ENCODE measurements at places on chromosomes 5 and 9.

- no peak for DNase-seq
These were observed 6.6 kb upstream of the KCNN2 start for GRCh38 chr5:114355086-114355830.

DNA sequence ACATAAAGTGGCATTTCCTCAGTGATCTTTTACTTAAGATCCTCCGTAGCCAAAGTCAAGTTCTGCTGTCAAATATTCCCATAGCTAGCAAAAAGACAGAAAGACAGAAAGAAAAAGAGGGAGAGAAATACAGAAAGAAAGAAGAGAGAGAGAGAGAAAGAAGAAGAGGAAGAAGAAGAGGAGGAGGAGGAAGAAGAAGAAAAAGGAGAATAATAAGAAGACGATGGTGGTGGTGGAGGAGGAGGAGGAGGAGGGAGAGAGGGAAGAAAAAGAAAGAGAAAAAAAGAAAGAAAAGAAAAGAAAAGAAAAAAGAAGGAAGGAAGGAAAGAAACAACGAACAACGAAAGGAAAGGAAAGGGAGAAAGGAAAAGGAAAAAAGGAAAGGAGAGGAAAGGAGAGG lies 54.1 kb downstream of the FAT2 start:
- DNase-seq, result no peak

- no peak for DNase-seq
These were observed 11.5 kb downstream of the UIMC1 start for GRCh38 chr5:176995122-176995490.

- DNase-seq, result no peak
These were observed 8.2 kb downstream of the SH3GL2 start for GRCh38 chr9:17587113-17587512.

- DNase-seq, result peak; percentile 1
These were observed 409.9 kb downstream of the CTNND2 start for GRCh38 chr5:11494340-11494739.

DNA sequence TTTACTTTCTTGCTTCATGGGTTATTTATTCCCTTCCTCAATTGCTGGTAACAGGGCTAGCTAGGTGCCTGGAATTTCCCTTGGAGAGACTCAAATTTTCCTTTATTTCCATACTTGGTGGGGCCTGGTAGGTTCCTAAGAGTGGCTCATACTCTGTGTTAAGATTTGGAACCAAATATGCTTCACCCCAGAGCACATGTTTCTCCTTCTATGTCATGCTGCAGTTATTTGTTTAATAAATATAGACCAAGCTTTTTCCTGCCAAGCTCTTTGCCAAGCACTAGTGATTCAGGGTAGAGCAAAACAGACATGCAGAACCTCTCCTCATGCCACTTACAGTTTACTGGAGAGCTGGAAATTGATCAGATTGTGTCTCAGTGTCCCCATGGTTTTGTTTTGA lies 290.3 kb upstream of the SGCD start:
- DNase-seq, result no peak

- DNase-seq, result no peak
These were observed 1.4 kb downstream of the HNRNPAB start for GRCh38 chr5:178205749-178206047.

DNA sequence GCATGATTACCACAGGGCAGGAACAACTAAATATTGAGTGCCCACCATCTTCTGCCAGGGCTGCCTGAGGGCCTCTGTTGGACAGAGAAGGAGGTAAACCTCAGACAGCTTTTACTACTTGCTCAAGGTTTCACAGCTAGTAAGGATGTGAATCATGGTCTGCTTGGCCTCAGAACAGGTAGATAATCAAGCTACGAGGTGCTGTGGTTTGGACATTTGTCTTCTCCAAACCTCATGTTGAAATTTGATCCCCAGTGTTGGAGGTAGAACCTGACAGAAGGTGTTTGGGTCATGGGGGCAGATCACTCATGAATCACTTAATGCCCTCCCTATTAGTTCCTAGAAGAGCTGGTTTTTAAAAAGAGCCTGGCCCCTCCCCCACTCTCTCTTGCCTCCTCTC lies 541.2 kb upstream of the TRPC7 start:
- DNase-seq, result peak; percentile 33

Data from epithelial cell of esophagus (primary cell).